ENCODE measurements at places on chromosomes 16 and 17.

- no peak for DNase-seq
Measured at GRCh38 chr17:58534901-58535421, 20.5 kb upstream of the MTMR4 start.

DNA sequence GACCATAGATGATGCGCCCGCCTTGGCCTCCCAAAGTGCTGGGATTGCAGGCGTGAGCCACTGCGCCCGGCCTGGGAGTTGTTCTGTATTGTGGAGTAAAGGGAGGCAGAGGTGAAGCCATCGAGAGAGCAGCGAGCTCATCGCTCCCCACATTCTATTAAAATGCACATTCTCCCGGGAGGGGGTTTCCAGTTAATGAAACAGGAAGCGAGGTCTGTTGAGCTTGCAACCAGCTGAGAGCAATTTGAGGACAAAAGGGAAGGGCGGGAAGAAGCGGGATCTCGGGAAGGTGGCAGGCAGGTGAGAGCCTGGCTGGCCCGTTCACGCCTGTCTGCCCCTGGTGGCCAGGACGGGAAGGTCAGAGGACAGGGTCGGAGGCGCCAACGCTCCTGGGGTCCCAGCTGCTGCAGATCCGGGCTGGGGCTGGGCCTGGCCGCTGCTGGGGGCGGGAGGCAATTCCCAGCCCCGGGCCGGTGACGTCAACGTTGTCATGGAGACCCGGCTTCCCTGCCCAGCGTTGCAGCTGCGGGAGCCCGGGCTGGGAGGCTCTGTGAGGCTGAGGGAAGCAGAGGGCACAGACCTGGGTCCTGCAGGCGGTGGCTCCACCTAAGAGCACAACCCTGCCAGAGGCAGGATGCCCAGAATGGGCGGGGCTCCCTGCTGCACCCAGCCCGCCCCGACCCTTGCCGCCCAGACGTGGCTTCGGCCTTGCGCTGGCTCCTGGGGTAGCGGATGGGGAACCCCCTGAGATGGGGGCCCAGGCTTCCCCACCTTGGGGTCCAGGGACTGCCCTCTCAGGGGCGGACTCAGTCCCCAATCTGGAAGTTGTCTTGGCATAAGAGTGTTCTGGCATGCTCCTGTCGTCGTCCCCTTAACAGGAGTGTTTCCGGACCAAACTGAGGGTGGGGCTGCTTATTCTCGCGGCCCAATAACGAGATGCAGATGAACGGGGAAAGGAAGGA is 48.7 kb upstream of the PLCG2 start:
- DNase-seq, result peak; percentile 75

DNA sequence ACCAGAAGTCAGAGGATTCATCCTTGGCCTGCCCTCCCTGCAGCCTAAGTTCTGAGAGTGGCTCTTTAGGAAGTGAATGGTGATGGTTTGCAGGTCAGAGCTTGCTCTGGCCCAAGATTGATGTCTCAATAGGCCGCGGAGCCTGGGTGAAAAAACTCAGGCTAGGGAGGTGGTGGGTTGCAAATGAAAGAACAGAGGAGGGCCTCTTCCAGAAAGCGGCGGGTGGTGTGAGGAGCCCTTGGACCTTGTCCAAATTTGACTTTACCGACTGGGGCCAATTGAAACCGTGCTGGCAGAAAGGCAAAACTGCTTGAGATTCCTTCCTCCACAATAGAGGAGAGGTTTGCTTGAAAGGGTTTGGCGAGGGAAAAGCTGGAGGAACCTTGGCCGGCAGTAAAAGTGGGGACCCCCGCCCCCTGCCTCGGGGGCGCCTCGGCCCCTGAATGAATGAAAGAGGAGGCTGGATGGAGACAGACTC is 331.3 kb downstream of the SEC14L1 start:
- DNase-seq, result no peak

DNA sequence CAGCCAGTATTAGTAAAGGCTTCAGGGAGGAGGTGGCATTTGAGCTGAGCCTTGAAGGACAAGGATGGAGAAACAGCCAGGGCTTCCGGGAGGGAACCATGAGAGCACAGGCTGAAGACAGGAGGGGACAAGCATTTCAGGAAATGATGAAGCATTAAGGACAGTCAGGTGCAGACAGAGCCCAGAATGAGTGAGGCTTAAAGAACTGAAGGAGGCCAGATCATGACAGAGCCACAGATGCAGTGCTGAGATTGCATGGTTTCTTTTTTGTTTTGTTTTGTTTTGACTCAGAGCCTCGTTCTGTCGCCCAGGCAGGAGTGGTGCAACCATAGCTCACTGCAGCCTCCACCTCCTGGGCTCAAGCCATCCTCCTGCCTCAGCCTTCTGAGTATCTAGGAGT is 211.5 kb downstream of the SOX9 start:
- DNase-seq, result no peak
